ENCODE measurements at places on chromosomes 2 and 18. TPM values are rescaled to one million over a fixed set of nuclear protein-coding genes. Genes with fewer than 3 reads are reported as not detected.

The MTIF2 gene
- total RNA-seq: 12.9 TPM

GRCh38 chr2:112829101-112829960 is 7.2 kb downstream of the IL1B start:
- DNase-seq: no peak

The LIPT1 gene
- total RNA-seq: 2.8 TPM

DNA sequence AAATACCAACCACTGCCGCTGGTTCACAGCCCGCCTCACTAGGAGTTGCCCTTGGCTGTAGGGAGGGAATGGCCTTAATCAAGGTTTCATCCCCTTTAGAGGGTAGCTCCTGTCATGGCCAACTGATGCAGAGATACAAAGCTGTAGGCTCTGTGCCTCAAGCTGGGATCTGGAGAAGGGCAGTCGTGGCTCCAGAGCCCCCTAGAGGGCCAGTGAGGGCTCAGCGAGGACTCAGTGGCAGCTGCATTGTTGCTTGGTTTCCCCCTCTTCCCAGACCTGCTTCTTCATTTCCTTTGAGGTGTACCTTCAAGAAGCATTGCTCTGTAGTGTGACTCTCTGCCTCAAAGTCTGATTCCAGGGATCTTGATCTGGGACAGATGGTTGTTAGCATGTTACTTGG is 302.1 kb downstream of the LPIN1 start:
- DNase-seq: no peak

DNA sequence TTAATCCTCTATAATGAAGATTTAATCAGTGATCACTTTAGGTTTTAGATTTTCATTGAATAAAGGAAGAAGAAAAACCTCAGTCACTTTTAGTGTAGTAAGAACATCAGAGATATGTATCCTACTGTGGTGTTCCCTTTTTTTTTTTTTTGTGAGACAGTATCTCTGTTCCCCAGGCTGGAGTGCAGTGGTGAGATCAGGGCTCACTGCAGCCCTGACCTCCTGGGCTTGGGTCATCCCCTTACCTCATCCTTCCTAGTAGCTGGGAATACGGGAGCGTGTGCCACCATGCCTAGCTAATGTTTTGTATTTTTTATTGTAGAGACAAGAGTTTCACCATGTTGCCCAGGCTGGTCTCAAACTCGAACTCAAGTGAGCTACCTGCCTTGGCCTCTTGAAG is 5.1 kb downstream of the SLC39A10 start:
- DNase-seq: no peak

- DNase-seq: peak; percentile 54
Measured at GRCh38 chr2:39379643-39380524, 57.2 kb downstream of the MAP4K3 start.

DNA sequence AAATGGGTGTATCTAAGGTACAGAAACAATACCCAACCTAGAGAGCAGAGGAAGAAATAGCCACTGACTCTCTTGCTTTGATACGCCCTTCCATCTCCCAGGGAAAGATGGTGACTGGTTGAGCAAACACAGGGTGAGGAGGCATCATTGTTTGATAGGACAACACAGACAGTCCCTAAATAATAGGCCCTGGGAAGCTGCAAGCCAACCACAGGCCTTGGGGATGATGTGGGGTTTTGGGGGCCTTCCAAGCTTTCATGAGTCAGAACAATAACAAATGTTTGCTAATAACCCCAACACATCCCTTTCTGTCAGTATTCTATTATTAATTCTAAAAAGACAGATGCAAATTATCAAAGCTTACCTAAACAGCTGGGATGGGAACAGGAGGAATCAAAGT is 9.8 kb downstream of the LGALSL start:
- DNase-seq: no peak

- no peak for DNase-seq
Measured at GRCh38 chr18:9594823-9595596, 19.3 kb downstream of the PPP4R1 start.

DNA sequence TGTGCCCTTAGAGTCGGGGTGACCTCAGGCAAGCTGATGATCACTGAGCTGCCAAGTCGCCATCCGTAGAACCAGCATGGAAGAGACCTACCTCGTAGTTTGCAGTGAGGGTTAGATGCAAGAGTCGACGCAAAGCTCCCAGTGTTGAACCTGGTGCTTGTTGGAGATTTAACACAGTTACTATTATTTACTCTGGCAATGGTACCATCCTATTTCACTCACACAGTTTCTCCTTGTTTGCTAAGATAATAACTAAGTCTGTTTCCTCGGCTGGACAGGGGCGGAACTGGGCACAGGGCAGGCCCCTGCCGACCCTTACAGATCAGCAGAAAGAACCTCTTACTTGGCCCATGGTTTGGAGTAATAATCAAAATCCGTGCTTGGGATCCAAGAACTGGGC is 85.5 kb downstream of the ACAA2 start:
- DNase-seq: no peak

DNA sequence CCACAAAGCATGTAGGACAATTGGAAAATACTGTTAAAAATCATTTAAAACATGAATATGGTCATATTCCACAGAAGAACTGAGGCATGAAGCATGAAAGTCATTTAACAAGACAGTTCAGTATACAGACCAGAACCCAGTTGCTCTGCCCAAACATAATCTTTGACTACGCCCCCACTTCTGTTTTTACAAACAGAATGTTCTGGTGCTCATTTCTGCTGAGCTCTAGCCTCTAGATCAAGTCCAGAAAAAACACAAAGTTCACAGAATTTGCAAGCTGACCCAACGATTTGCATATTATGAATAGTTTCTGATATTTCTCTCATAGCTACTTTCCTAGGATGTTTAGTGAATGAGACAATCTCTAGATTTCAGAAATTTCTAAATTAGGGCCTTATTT is 424.9 kb downstream of the PID1 start:
- DNase-seq: no peak

The UGT1A9 gene
- total RNA-seq: not detected

GRCh38 chr2:113078350-113078839 is 10.6 kb downstream of the IL1F10 start:
- DNase-seq: no peak

DNA sequence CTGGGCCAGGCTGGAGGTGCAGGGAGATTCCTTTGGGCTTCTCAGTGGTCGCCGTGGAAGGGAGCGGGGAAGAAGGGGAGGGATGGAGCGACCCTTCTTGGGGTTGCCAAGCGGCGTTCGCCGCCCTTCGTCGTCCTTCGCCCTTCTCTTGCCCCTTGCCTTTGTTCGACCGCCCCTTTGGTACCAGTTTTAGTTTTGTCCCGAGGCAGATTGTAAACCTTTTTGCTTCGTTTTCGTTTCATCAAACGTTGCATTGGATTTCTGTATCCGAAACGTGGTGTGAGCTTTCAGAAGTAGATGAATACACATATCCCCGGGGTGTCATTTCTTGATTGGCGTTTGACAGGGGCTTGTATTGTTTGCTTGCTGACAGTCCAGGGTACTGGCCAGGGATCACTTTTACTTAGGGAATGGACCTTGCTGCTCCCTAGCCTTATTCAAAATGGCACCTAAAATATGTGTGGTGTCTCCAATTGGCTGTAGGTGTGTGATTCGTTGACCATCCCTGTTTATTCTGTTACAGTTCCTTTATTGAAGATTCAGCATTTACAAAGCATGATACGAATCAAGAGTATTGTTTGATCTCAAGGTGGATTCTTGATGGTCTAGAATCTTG is 788 bp downstream of the USP14 start:
- no peak for DNase-seq

DNA sequence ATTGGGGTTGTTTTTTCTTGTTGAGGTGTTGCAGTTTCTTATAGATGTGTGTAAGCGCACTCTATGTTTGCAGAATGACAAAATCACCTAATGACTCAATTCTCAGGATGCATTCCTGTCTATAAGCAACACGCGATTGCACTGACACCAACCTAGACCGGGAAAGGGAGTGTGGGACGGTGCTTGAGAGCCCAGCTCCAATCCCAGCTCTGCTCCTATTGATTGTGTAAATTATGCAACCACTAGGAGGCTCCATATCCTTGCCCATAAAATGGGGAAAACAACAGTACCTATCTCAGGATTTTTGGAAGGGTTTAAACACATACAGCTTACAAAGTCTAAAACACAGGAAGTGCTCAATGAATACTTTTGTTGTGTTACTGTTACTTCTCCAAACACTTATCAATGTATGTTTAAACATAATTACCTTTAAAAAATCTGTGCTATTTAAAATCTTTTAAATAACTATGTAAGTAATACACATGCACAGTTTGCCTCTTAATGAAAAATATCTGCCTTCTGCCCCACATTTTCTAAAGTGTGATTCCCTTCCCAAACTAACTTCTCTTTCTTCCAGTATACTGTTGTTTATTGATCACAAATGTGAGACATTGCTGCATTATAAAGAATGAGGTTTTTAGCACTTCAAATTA is 132.5 kb downstream of the SPHKAP start:
- no peak for DNase-seq

The C2orf15 gene
- 0.41 TPM for total RNA-seq

DNA sequence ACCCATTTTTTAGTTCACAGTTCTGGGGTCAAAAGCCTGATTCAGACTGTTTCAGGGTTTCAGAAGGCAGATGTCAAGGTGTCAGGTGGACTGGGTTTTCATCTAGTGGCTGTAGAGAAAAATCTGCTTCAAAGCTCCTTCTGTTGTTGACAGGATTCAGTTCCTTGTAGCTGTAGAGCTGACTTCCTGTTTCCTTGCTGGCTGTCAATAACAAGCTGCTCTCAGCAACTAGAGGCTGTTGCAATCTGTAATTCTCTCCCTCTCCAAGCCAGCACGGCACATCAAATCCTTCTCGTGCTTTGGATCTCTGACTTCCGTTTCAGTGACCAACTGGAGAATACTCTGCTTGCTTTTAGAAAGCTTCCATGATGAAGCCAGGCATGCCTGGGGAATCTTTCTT is 179.4 kb downstream of the DOK6 start:
- no peak for DNase-seq

The ATOH8 gene
- 3.4 TPM for total RNA-seq

The ANTXR1 gene
- total RNA-seq: 46.6 TPM

- no peak for DNase-seq
Measured at GRCh38 chr2:86700690-86701089, 19.4 kb upstream of the RMND5A start.

DNA sequence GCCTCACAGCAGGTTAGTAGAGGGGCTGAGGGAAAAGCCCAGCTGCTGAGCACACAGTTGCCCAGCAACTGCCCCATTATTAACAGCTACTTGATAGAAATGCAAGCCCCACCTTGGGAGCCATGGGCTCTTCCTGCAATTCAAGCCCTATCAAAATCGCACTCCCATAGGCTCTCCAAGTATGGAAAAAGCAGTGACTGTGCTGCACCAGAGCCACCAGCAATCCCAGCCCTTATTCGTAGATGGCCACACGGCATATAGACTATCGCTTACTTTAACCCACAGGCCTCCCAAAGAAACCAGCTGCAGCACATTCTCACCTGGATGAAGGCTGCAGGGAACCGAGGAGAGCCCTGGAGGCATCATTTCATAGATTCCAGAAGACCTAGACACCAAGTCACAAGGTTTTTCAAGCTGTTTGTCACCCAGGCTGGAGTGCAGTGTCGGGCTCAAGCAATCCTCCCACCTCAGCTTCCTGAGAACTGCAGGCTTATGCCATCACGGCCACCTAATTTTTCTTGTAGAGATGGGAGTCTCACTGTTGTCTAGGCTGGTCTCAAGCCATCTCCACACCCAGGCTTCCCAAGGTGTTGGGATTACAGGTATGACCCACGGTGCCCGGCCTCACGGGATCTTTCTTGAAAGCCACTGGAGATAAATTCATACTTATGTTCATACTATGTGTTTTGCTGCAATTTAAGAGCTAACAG is 11.3 kb downstream of the NCL start:
- no peak for DNase-seq

The MAP2 gene
- total RNA-seq: 8.8 TPM
